ENCODE measurements at places on chromosomes 11 and 22.
A peak's percentile ranks its signal among the peaks of the same experiment; 100 is the strongest.

- no peak for DNase-seq
Observed at GRCh38 chr11:13465909-13466371, 2.9 kb upstream of the BTBD10 start.

DNA sequence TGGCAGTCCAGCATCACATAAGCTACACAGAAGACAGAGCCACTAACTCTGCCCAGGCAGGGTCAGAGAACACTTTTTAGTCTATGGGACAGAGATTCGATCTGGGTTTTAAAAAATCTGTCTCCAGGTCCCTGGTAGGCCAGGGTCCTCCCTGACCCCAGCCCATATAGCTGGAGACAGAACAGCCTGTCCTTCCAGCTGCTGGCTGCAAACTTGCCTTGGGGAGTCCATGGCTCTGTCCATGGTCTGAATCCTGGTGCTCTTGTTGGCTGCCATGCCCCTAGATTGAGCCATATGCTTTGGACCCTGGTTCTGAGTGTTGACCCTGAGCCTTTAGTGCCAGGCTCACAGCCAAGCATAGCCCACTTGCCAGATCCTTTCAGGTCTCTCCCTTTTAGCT lies 13.3 kb upstream of the LIPT2 start:
- no peak for DNase-seq

DNA sequence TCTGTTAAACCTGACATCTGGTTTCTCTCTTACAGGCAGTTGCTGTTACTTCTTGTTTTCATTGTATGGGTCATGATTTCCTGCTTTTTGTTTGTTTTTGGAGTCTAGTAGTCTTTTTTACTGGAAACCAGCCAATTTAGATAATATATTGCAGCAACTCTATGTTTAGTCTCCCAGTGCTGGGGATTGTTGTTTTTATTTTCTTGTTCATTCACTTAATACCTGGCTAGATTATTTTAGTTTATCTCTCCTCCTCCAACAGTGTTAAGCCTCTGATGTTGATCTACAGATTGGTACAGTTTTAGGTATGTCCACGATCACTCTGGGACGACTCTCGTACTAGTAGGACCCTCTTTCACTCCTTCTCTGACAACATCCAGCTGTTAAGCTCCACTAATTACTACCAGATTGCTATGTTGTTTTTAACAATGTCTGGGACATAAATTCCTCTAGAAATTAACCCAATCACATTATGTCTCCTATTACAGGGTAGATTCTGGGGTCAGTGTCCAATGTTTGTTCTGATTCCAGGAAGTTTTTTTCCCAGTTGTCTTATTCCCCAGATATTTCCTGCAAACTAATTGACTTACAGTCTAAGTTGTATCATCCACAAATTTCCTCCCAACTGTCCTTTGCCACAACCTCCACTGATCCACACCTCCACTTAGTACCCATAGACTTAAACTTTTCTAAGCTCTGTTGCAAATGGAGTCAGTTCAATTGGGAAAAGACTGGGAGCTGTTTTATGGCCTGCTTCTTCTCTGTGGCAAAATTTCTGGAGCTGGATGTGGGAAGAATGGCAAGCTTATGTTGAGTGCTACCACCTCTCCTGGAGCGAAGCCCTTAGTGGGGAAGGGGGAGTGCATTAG lies 1280.6 kb upstream of the CNTN5 start:
- DNase-seq: no peak

DNA sequence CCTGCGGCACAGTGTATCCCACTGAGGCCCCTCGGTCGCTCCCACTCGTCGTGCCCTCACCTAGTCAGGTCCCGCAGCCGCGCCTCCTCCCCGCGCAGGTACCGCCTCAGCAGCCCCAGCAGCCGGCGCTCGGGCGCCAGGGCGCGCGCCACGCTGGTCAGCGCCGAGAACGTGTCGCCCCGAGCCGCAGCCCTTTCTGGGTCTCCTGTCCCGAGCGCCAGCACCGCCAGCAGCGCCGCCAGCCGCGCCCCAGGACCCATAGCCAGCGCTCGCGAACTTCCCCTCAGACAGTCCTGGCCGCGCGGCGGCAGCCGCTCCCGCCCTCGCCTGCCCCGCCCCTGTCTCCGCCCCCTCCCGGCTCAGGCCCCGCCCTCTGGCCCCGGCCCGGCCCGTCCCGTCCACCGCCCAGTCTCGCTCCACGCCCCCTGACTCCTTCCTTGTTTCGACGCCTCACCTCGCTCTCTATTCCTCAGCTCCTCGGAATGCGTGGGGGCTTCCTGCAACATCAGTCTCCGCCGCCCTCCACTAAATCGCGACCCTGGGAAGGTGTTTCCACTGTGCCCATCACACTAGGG lies at the start of gene P4HA3:
Gene P4HA3, minus strand, starts transcription at position 289 of the 575 bp plus-strand sequence. Its CDS starts 29 bp downstream, at position 260.
- no peak for DNase-seq

DNA sequence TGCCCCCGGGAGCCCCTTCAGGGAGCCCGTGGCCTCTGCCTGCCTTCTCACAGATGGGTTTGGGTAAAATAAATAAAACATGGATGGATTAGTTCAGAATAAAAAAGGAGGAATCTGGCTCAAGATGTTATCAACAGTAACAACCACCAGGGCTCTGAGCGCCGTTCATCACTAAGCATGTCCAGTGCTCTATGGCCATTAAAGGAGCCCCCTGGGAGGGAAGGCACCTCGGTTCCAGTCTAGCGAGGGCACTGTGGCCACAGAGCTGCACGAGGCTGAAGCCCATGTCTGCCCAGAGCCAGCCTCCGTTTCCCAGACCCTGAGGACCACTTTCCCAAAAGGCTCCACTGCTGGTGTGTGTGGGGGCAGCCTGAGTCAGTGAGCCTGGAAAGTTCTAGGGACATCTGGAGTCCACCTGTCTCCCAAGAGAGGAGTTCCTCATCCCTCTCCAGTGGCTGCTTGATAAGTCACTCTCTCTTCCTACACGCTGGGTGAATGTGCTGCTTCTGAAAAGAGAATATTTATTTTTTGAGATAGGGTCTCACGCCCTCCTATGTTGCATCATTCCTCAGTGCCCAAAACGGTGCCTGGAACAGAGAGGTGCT lies 614.6 kb downstream of the TBC1D22A start:
- DNase-seq: peak; percentile 19

- DNase-seq: peak; percentile 9
Observed at GRCh38 chr11:69362315-69362714, 68.4 kb downstream of the MYEOV start.

DNA sequence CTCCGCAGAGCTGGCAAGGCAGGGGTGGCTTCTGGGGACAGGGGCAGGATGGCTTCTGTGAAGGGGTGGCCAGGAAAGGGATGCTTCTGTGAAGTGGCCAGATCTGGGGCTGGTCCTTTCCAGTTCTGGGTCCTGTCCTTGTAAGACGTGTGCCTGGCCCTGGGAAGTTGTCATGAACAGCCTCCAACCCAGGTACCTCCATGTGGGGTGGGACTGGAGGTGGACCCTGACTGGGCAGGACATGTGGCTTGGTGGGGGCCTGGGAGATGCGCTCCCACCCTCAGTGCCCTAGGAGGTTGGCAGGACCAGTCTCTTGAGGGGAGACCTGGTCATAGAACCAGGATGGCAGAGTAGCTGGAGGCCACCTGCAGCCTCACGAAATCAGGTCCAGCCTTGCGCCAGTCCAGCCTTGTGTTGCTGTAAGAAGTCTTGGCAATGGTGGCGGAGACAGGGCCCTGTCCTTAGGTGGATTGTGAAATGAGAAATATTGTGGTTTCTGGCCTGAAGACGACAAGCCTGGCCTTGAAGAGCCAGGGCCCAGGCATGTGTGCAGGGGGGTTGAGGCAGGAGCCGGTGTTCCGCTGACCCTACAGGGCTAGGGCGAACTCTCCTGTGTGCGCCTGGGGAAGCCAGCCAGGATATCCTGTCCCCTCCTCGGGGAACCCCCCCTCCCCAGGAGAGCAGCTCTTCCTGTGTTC lies 2.6 kb downstream of the KCNQ1 start:
- no peak for DNase-seq

DNA sequence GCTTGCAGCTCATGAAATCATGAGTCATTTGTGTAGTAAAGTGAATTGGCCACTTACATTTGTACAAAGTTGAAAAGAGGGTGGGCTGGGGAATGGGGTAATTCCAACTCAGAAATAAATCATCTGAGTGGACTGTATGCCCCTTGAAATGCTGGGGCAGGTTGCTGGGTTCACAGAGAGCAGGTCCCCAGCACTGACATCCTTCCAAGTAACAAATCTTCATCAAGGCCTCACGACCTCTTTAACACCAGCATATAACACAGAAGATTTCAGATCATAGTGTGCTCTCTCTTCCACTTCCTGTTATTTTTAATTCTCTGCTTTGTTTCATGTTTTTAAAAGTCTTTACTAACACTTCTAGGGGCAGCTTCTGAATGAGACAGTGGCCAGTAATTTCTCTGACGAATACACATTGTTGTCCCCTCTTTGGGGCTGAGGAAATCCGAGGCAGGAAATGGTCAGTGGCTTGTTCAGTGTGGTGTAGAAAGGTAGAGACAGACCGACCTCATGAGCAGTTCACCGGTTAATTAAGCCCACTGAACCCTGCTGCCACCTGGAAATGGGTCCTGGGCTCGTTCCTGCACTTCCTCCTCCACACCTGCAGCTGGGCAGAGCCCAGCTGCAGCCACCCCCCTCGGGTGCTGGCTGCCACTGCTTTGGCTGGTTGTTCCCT lies 127.7 kb downstream of the MAML2 start:
- no peak for DNase-seq

GRCh38 chr11:19025481-19026406 lies 34.8 kb downstream of the MRGPRX2 start:
- DNase-seq: no peak

- no peak for DNase-seq
Observed at GRCh38 chr22:45069925-45070324, 60.1 kb upstream of the PHF21B start.

DNA sequence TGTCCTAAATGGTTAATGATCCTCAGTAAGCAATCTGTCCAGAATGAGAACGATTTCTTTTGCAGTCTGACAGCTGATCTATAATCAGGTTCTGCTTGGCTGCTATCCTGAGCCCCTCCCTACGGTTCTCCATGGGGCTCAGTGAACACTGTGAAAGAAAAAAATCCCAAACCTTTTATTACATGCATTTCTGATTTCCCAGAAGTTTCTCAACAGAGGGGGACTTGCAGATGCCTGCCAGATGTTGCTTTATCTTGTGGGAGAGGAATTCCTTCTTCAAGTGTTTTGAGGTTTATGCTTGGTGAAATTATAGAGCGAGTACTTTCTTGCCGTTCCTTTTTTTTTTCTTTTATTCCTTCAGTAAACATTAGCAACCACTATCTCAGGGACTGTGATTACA lies 531.9 kb upstream of the ISX start:
- DNase-seq: no peak

- DNase-seq: no peak
Observed at GRCh38 chr11:72744474-72744873, 7.7 kb downstream of the ARAP1 start.

GRCh38 chr11:125790825-125791224 lies 2.9 kb downstream of the PATE3 start:
- DNase-seq: no peak

DNA sequence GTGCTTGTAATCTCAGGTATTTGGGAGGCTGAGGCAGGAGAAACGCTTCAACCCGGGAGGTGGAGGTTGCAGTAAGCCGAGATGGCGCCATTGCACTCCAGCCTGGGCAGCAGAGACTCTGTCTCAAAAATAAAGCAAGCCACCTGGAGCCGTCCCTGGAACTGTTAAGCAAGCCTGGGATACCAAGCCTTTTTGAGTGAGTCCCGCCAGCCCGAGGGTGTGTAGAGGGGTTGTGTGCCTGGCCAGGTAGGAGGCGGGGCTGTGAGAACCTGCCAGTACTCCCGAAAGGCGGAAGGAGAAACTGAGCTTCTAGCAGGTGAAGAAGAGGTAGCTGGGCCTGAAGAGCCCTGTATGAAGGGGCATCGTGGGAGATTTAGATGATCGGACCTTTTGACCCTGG lies 52.4 kb downstream of the TRIOBP start:
- peak; percentile 91 for DNase-seq

DNA sequence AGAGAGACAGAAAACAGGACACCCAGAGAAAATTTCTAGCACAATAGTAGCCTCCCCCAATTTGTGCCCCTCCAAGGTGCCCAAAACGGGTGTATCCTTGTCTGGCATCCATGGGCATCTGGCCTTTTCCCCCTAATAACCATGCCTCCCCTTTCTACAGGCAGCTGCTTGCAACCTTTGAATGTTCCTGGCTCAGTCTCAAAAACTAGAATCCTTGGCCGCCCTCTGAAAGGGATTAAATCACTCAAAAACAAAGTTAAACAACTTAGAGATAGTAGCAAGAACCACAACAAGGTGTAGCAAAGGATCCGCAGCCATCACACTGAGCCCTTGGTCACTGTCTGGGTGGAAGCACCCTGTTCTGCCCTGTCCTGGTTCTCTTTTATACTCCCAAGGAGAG lies 105.6 kb downstream of the MN1 start:
- no peak for DNase-seq
